ENCODE measurements at places on chromosomes 2 and 18.

GRCh38 chr2:120508567-120509041 is 162.7 kb downstream of the INHBB start:
- no peak for DNase-seq

- DNase-seq, result no peak
These were observed 57.6 kb upstream of the CD302 start for GRCh38 chr2:159855557-159856061.

DNA sequence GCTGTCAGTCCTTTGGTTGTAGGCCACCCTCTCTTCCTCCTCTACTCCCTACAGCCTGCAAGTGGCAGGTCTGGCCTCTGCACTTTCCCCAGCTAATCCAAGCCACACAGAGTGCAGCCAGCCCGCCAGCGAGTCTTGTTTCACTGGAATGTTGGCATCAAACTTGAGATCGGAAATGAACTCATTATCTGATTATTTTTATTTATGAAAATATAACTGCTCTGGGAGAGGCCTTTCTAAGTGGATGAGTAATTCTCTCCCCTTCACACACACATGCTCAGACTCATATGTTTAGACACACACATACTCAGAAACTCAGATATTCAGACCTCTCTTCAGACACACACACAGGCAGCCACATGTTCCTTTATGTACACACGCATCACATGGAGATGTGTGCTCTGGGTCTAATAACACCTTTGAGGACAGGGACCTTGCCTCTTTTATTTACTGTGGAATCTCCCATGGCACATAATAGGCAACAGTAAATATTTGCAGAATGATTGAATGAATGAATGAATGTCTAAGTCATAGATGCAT is 151.3 kb downstream of the ZFP36L2 start:
- no peak for DNase-seq

- no peak for DNase-seq
These were observed 377.9 kb upstream of the RAB12 start for GRCh38 chr18:8231316-8231715.

DNA sequence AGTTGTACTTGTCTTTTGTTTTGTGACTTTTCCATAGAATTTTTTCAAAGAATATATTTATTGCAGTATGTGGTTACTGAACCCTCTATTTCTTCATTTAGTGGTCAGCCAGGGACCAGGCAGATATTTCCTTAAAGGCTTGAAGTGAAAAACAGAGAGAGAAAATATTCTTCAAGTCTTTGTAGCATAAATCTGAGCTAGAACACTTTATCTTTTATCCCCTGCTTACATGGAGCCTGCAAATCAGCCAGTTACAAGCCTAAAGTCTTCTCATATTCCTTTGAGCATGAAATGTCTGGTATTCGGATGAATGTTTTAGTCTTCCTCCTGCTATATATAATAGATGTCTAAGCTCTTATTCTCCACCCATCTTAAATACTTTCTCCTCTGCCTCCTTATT is 1557.5 kb upstream of the ACVR2A start:
- DNase-seq, result no peak

DNA sequence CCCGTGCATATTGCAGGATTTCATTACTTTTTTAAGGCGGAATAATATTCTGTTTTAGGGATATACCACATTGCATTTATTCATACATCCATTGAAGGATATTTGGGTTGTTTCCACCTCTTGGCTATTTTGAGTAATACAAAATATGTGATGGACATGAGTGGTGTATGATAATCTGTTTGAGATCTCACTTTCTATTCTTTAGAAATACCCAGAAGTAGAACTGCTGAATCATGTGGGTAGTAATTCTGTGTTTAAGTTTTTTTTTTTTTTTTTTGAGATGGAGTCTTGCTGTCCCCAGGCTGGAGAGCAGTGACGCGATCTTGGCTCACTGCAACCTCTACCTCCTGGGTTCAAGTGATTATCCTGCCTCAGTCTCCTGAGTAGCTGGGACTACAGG is 201.4 kb downstream of the NYAP2 start:
- DNase-seq, result no peak
